ENCODE measurements at places on chromosomes 11 and 22. TPM values are rescaled to one million over a fixed set of nuclear protein-coding genes. Genes with fewer than 3 reads are reported as not detected.

- DNase-seq, result no peak
Measured at GRCh38 chr11:95065336-95065735, 1.4 kb upstream of the SRSF8 start.

DNA sequence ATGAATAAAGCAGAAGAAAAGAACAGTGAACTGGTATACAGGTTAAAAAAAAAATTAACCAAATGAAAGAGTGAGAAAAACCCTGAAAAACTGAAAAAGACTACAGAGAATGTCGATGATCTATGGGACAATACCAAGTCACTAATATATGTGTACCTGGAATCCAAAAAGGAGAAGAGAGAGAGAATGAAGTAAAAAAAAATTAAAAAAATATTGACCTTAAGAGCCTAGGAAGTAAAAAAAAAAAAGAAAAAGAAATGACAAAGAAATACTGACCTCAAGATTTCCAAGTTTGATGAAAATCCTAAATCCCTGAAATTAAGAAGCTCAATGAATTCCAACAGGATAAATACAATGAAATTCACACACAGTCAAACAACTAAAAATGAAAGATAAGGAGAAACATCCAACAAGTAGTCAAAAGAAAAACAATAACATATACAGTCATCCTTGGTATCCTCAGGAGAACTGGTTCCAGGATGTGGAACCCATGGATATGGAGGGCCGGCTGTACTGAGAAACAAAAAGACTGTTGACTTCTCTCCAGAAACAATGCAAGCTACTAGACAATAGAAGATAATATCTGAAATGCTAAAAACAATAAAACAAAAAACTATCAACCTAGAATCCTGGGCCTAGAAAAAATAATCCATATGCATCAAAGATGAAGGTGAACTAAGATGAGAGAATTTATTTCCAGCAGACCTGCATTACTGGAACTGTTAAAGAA is 33.5 kb upstream of the SERPIND1 start:
- no peak for DNase-seq

- no peak for DNase-seq
Measured at GRCh38 chr22:39016592-39016991, 2.5 kb downstream of the APOBEC3C start.

GRCh38 chr11:68447015-68447801 is 13.3 kb upstream of the PPP6R3 start:
- DNase-seq, result peak; percentile 88

DNA sequence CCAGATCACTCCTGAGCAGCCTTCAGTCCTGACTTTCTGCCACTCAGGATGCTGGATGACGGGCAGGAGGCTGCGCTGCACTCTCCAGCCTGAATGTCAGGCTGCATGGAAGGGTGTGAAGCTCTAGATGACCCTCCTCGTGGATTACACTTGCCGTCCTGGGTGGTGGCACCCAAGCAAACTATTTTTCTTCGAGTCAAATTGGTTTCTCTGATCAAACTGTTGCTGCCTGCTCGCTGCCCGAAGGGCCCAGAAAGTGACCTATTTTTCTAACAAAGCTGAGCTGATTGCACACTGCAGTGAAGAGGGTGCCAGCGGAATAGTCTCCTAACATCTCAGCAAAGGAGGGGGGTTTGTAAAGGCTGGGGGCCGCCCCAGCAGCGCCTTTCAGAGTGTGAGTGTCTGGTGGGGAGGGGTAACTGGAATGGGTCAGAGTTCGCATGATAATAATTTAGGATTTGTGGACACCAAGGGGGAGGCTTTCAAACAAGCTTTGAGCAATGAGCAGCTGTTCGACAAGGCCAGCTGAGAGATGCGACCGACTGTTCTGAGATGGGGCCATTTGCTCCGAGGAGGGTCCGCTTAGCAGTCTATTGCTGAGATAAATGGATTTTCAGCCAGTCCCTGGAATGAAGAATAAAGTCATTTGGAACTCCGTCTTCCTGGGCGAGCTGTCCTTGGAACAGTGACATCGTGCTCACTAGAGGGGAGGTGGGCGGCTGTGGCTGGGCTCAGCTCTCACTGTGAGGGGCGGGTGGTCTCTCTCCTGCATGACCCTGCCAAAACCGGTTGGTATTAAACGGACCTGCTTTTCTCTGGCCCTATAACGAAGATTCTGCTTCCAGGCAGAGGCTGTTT is 537.6 kb downstream of the BRD1 start:
- DNase-seq, result no peak

- peak; percentile 68 for DNase-seq
Measured at GRCh38 chr11:19345848-19346681, 105.3 kb upstream of the E2F8 start.

GRCh38 chr11:7858006-7858405 is 61.3 kb upstream of the OR5P2 start:
- DNase-seq, result no peak

GRCh38 chr22:30314915-30315314 is 11.8 kb downstream of the TBC1D10A start:
- no peak for DNase-seq

DNA sequence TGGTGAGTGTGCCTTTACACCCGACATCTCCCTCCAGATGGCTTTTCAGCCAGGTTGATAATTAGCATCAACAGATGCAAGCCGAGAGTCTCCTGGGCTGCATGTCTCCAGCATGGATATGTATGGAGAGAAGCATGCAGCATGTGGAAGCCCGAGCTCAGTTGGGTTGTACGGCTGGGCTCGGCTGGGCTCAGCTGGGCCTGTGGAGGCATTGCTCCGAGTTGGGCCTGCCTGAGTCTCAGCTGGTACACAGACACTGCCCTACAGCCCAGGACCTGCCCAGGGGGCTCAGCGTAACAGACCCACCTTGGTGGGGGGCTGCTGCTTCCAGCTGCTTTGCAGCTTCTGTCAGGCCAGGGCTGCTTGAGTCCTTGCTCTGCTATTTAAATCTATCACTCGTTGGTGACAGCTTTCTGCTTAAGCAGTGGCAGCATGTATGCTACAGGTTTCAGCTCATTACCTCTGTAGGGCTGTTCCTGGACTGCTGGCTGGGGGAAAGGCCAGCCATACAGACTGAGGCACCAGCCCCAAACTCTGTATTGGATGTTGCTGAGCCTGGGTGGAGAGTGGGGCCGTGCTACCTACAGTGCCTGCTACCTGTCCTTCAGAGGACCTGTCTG is 115.5 kb downstream of the TEAD1 start:
- DNase-seq, result peak; percentile 75

SLCO2B1 gene
- not detected for total RNA-seq

CBX6 gene
- 27.6 TPM for total RNA-seq

GRCh38 chr11:79006854-79007253 is 432.2 kb upstream of the NARS2 start:
- DNase-seq, result no peak

PGA4 gene
- not detected for total RNA-seq

OR10G7 gene
- not detected for total RNA-seq

- DNase-seq, result no peak
Measured at GRCh38 chr11:78840623-78841022, 266.0 kb upstream of the NARS2 start.

TMPRSS5 gene
- 1.3 TPM for total RNA-seq

DNA sequence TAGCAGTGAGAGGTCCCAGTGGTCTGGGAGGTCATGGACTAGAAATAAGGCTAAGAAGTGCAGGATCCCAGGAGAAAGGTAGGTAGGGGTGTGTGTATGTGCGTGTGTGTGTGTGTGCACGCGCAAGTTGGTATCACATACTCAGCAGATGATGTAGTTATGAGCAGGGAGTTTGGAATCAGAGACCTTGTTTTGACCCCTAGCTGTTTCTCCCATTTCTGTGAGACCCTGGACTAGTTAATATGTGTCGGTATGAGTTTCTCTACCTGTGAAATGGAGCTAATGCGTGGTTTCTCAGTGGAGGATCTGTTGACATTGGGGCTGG is 1.3 kb downstream of the SERPING1 start:
- no peak for DNase-seq

- no peak for DNase-seq
Measured at GRCh38 chr11:75558939-75559843, 2.9 kb upstream of the SERPINH1 start.

CYTH4 gene
- not detected for total RNA-seq

DNA sequence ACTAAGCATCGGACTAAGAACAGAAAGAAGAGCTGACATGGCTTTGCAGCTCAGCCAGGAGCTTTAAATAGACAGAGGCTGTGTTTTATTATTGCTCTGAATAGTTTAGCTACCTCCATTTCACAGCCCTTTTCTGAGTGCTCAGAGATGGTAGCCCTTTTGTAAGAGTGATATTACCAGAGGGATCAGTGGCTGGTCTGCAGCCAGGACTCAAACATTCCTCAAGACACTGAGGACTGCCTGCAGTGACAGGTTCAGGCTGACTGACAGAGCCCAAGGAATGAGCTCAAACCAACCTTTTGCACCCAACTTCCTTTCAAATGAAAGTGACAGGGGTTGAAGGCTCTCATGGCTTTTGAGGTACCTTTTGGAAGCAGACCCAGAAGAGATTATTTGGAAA is 189.0 kb downstream of the DDX10 start:
- no peak for DNase-seq

DNA sequence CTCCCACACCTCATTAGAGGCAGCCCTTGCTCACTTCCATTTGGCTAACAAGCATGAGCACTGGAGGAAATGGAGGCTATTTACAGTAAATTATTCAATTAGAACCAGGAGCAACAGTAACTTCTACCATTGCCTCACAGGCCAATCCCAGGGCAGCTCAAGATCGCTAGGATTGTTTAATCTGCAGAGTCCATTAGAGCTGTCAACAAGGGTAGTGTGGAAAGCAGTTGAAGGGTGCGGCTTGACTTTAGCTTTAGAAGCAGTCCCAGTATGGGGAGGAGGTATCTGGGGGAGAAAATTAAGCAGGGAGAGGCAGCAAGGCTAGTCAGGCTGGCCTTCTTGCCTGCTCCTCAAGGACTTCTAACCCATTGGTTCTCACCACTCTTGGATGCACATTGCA is 38.3 kb upstream of the CYP2R1 start:
- no peak for DNase-seq

SEPTIN5 gene
- total RNA-seq, result 96.0 TPM

- DNase-seq, result no peak
Measured at GRCh38 chr11:89489930-89490329, 1.2 kb downstream of the NOX4 start.

DNA sequence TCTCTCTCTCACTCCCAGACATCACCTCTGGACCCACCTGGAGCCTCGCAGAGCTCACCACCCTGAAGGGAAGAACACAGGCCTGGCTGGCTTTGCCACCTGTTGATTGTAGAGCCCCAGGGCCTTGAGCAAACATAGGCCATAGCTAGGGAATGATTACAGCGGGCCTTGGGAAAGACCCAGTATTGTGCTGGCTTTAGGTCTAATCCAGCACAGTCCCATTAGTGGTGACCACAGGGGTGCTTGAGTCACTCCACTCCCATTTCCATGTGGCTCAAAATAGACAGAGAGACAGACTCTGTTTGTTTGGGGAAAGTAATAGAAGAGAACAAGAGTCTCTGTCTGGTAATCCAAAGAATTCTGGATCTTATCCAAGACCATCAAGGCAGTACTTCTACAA is 42.7 kb upstream of the FAM181B start:
- no peak for DNase-seq

GRCh38 chr11:91776655-91777054 is 448.0 kb upstream of the FAT3 start:
- DNase-seq, result no peak
